Hepatic stellate cell (primary cell): ENCODE measurements at places on chromosomes 16 and 17.

- peak; percentile 86 for DNase-seq
These were observed 1.4 kb downstream of the HAGHL start for GRCh38 chr16:728131-728889.

DNA sequence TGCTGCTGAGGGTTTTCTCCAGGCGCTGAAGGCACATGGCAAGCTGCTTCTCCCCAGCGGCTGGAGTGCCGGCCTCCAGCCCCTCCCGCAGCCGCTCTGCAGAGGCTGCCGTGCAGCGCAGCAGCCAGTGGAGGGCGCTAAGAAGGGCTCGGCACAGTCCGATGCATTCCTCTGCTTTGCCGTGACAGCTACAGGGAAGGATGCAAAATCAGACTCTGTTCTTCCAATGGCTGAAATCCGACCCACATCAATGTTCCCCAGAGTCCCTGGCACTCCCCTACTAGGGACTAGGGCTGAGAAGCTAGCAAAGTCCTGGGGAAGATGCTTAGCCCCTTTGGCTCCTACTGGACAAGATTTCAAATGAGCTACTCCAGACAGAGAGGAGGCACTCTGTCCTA is 19.0 kb downstream of the MED24 start:
- DNase-seq: no peak

- DNase-seq: peak; percentile 96
These were observed 6.1 kb downstream of the DOK4 start for GRCh38 chr16:57479976-57480753.

- DNase-seq: no peak
These were observed 6.1 kb upstream of the ALOX12 start for GRCh38 chr17:6989779-6990178.

- no peak for DNase-seq
These were observed 98.2 kb downstream of the HS3ST3A1 start for GRCh38 chr17:13503526-13503925.

DNA sequence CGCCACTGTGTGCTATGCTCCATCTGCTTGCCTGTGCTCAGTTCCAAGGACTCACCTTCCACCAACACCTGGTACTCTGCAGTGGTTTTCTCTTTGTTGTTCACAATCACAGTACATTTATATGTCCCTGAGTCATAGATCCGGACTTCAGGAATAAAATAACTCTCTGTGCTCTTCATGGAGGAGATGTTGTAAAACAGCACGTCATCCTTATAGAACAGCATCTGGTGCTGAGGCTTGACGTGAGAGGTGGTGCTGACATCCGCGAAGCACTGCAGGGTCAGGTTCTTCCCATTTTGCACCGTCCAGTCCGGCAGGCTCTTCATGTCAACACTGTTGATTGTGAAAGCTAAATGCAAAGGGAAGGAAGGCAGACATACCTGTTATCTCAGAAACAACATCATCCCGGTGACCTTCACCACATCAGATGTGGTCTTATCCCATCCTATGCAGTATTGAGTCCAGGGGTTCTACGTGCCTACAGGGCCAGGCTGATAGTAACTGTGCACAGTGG is 12.8 kb downstream of the PECAM1 start:
- no peak for DNase-seq

DNA sequence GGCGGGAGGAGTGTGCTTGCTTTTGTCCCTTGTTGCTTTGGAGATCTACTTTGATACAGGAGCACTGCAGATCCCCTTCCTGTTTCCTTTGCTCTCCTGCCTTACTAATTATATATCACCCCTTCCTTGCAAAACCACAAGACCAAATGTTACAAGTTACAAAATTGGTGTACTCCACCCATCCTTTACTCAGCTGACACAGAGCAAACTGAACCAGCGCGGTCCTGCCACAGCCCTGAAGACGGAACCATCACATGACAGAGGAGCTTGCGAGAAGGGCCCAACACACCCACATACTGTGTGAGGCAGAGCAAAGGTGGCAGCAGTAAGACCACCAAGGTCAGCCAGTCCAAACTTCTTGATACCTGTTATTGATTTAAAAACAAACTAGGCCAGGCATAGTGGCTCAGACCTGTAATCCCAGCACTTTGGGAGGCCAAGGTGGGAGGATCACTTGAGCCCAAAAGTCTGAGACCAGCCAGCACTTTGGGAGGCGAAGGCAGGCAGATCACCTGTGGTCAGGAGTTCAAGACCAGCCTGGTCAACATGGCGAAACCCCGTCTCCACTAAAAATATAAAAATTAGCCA is 33.2 kb downstream of the CYTH1 start:
- no peak for DNase-seq

DNA sequence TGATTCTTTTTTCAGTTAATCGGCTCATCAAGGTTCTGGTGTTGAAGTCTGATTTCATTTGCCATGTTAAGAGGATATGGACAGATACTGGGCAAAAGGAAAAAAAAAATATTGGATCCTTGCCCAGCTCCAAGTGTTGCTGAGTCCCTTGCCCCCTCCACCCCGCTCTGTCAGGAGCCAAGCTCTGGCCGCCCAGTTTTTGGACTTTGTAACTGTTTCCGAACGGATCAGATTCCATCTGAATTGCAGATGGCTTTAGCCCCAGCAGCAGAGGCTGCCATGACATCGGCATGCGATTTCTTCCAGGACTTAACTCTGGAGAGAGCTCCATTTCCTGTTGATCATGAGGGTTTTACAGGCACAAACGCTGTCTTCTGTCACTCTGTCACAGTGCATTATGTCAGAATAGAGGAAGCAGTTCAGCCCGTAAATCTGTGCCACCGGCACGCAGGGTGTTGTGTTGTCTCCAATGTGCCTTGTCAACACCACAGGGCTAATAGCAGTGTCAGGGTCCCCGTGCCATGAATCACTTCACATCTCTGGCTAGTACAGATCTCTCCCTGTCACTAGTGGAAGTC is 615.6 kb downstream of the MAF start:
- DNase-seq: no peak

DNA sequence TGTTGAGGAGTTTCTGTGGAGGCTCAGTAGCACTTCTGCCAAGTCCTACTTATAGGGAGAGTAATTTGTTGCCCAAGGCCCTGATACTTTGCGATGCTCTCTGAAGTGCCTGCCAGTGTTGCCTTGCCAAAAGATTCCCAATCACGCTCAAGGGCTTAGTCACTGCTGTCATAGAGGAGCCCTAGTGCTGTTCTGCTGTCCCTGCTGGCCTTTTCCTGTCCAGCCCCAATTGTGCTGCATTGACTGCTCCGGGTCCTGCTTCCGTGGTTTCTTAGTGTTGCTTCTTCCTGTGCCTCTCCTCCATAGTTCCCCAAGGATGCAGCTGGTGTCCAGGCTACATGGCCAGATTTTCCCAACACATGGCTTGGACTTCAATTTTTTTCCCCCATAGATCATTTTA is 13.9 kb downstream of the NUP93 start:
- DNase-seq: peak; percentile 67

- no peak for DNase-seq
These were observed 8.9 kb upstream of the LGALS9 start for GRCh38 chr17:27621942-27622559.

- DNase-seq: no peak
These were observed 24.4 kb downstream of the NAA60 start for GRCh38 chr16:3467921-3468320.

GRCh38 chr17:14332331-14332730 is 31.4 kb downstream of the HS3ST3B1 start:
- DNase-seq: no peak

DNA sequence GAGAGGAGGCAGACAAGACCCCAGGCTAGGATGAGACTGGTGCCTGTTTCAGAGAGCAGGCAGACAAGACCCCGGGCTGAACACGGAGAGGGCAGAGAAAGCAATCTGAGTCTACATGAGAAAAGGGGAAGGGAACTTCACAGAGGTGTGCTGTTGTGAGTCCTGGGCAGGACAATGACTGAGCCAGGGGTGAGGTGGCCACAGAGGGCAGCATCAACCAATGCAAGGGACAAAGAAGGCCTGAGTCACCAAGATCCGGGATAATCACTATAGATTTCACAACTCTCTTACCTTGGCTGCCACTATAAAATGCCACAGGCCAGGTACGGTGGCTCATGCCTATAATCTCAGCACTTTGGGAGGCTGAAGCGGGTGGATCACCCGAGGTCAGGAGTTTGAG is 89.0 kb downstream of the SLC39A11 start:
- DNase-seq: no peak

DNA sequence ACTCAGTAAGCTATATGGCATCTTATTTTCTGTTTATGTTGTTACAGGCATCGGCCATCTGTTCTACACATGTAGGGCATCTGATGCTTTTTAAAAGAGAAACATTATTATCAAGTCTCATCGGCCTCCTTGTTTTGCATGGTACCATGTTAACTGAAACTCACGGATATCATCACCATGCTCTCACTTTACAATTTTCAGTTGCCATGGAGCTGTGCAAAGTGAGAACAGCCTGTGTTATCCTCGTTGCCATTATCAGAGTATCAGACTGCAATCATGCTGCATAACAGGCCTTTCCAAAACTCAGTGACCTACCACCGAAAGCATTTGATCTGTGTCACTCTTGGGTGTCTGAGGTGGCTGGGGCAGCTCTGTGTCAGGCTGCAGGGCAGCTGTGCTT is 110.3 kb downstream of the C17orf67 start:
- DNase-seq: no peak

DNA sequence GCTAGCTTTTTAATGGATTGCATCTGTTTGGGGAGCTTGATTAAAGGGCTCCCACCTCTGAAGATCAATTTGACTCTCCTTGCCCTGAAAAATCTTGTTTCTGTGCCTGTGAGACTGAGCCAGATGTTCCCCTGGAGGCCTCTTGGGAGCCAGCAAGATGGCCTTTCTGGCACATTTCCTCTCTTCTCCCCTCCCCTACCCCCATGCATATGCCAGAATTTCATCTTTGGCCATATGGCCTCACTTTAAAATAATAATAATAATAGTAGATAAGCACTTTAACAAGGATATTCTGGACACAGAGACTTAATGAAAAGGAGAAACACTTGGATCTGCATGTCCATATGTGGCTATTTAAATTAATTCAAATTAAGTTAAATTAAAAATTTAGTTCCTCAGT is 144.1 kb upstream of the CES5A start:
- no peak for DNase-seq

- peak; percentile 59 for DNase-seq
These were observed 9.0 kb upstream of the G6PC1 start for GRCh38 chr17:42891539-42892152.

- DNase-seq: no peak
These were observed 4.6 kb downstream of the CLUH start for GRCh38 chr17:2706911-2707510.

DNA sequence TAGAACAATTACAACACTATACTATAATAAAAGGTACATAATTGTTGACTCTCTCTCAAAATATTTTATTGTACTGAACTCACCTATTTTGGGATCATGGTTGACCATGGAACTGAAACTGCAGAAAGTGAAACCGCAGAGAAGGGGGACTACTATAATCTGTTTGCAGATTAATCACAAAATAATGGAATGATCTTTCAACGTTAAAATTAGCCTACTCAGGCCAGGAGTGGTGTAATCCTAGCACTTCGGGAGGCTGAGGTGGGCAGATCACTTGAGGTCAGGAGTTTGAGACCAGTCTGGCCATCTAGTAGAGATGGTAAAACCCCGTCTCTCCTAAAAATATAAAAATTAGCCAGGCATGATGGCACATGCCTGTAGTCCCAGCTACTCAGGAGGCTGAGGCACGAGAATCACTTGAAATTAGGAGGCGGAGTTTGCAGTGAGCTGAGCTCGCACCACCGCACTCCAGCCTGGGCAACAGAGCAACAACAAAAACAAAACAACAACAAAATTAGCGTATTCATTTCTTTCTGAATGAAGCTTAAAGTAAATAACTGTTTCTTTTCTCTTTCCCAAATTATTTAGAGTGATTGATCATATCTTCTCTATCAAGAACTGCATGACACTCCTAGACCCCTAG is 45.6 kb downstream of the IKZF3 start:
- DNase-seq: no peak

DNA sequence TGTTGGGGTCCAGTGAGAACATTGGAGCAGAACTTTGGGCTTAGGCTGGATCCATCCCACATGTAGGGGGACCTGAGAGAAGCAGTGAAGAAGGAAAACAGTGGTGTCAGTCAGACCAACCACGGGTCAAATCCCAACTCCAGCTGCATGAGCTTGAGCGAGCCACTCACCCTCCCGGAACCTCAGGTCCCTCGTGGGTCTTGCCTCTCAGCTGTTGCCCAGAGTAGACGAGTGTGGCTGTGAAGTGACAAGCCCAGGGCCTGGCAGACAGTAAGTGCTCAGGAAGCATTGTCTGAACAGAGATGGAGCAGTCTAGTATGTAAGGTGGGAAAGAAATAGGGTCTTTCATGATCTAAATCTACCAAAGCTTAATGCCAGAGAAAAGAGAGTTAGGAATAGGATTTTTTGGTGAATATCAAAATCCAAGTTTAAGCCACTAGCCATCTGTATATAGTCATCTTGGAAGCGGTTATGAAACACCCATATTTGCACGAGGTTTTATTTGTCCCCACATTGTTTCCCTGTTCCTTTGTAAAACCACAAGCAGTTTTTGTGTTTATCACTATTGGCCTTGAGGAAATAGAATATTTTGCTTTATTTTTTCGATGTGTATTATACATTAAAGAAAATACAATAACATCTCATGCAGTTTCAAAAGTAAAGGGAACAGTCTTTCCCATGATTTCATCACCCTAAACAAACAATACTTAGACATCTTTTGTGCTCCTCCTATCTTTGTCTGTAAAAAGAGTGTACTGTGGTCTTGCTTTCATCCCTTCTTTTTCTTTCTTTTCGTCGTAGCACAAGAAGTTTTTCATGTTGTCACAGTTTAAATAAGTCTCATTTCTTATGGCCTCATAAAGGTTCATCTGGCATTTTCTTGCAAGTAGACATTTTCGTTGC is 112.0 kb downstream of the CLEC16A start:
- DNase-seq: no peak

DNA sequence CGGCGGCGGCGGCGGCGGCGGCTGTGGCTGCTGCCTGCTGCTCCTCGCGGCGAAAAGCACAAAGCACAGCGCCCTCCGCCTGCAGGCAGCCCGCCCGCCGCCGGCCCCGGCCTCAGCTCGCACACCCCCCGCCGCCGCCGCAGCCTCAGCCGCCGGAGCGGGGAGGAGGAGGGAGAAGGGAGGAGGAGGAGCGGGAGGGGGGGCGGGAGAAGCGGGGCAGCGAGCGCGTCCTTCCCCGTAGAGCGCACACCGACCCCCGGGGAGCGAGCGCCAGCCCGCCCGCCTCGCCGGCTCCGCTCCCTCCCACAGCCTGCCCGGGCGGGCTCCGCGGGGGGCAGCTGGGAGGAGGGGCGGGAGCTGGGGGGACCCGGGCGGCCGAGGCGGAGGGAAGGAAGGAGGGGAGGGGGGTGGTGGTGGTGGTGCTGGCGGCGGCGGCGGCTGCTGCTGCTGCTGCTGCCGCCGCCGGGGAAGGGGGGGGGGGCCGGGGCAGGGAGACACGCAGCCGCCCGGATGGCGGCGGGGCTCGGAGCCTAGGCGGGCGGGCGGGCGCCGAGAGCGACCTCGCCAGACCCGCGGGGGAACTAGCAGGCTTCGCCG is at the start of gene UBTF:
Gene UBTF (minus strand): TSS at position 60 of the 597 bp plus-strand sequence. CDS start 1,446 bp downstream, outside the sequence.
- peak; percentile 52 for DNase-seq

DNA sequence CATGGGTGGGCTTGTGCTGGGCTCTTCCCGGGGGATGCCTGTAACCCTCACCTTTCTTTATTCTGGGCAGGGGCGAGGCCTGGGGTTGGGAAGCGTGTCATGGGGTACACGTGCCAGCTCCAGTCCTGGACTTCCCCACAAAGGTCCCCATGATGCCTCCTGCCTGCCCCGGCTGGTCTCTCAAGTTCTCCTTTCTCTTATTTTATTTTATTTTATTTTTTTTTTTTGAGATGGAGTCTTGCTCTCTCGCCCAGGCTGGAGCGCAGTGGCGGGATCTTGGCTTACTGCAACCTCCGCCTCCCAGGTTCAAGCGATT is 8.6 kb downstream of the ATP2A3 start:
- no peak for DNase-seq
